ENCODE measurements at places on chromosomes 6 and 20. TPM values are rescaled to one million over a fixed set of nuclear protein-coding genes. Genes with fewer than 3 reads are reported as not detected.

DNA sequence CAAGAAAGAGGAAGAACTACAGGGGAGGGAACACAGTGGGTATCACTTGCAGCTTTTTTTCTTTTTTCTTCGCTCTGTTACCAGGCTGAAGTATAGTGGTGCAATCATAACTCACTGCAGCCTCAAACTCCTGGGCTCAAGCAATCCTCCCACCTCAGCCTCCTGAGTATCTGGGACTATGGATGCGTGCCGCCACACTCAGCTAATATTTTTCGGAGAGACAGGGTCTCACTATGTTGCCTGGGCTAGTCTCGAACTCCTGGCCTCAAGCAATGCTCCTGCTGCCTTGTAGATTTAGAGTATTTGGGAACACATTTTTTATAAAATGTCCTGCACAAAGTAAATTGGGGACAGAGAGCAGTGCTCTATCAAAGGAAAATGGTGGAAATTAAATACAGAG, 28.3 kb downstream of the PARD6B start:
- DNase-seq, result no peak

PTK7 gene
- total RNA-seq, result 4.3 TPM

- no peak for DNase-seq
These were observed 43.6 kb upstream of the PHACTR3 start for GRCh38 chr20:59560588-59561227.

LPIN3 gene
- total RNA-seq, result 1.2 TPM

- DNase-seq, result no peak
These were observed 3.1 kb downstream of the SLC23A2 start for GRCh38 chr20:4998160-4998651.

DNA sequence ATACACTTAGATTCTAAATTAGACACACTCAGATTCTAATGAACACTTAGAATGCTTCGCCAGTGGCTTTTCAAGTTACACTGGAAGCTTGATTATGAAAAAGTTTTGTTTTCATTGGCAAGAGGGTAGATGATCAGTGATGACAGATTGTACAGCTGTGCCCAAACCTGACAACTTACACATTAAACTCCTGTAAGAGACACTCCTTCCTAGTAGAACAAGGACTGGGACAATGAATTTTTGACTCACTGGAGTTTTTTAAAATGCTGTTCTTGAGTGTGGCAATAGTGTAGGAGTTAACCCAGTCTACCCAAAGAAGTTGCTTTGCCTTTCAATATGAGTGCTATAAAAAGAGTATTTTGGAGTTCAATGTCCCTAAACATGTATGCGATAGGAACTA, 140.8 kb downstream of the SLC16A10 start:
- no peak for DNase-seq

GRCh38 chr20:21534886-21535285, 21.0 kb upstream of the NKX2-2 start:
- DNase-seq, result no peak

TP53TG5 gene
- total RNA-seq, result not detected

CST2 gene
- not detected for total RNA-seq

RING1 gene
- total RNA-seq, result 44.4 TPM

LRRC73 gene
- total RNA-seq, result 0.14 TPM

- no peak for DNase-seq
These were observed 621.6 kb downstream of the KIF16B start for GRCh38 chr20:15951658-15952057.

DNA sequence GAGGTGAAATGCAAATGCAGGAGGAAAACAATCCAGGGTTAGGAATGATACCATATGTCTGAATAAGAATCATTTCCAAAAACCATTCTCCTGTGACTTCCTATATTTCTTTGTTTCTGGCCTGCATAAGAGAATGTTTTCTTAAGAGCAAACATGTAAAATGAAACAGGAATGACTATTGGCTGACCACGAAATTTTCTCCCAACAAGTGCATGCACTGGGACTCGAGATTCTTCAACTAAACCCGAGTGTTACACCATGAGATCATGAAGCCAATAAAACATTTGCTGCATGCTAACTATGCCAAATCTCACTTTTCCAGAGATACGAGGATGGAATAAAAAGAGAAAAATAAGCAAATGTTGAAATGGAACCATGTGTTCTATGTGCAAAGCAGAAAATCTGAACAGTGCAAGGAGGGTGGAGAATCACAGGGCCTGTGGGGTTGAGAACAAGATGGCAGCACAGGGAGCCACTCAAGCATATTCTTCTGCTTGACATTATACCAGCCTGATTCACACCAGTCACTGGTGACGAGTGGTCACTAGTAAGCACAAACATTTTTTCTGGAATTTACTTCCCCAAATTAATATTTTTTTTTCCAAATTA, 212.2 kb upstream of the FOXA2 start:
- DNase-seq, result no peak

GRCh38 chr6:72595812-72596211, 26.1 kb upstream of the KCNQ5 start:
- DNase-seq, result no peak

DNA sequence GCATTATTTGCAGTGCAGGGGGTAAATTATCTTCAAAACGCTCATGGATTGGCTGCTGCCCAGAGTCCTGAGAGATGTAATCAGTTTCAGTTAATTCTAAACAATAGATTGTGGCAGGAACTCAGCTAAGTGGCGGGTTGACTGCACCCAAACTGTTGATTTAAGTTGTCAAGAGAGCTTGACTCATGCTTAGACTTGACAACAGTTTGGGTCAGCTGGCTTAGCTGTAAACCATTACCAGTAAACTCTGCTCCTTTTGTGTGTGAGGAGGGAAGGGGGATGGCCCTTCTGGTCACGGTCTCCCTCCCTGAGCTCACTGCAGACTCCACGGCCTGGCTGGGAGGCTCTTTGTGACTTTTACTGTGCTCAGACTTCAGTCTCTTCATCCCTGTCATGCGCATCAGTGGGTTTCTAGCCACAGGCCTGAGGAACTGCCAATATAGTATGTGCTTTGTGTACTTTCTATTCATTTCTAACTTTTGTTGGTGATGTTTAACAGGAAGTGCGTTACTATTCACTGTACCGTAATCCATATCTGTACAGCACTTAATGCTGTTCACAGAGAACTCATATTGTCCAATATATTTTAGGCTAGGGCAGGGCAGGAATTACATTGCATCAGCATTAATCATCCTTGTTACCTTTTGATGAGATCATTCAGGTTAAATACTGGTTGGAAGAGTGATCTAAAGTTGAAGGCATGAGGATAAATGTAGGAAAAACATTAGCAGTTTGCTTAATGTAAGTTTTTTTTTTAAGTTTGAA, 488.3 kb downstream of the CDKAL1 start:
- no peak for DNase-seq

DNA sequence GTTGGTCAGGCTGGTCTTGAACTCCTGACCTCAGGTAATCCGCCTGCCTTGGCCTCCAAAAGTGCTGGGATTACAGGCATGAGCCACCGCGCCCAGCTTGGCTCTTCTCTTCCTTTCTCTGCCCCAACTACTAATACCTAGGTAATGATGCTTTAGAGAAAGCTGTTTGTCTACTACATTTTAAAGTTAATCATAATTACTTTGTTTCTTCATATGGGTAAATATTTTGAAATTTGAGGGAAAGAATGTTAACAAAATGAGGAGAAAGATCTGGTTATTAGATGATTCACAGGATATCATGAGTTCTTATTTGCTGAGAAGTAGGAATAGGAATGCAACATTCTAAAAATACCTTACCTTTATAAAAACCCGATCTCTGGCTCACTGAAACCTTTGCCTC, 18.4 kb upstream of the PTPRK start:
- DNase-seq, result no peak

DNA sequence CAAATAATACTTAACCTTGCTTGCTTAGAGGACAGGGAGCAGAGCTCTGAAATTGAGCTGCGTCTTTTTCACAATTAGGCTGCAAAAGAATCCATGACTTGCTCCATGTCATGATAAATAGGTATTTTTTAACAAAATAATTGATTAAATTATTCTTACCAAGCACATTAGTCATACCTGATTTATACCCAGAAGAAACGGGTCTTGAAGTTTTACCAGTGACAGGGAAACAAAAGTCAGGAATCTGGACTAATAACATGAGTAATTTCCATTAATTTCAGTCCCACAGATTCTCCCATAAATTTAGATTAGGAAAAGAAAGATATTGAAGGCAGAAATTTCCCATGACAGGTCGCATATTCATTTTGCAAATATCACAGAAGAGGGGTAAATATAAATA, 85.0 kb upstream of the BMP5 start:
- DNase-seq, result no peak

TRIM31 gene
- 0.09 TPM for total RNA-seq

GRCh38 chr20:56788041-56788670, 159.1 kb downstream of the TFAP2C start:
- DNase-seq, result no peak

GRCh38 chr6:156098839-156099238, 643.2 kb upstream of the NOX3 start:
- no peak for DNase-seq

- DNase-seq, result no peak
These were observed 220.2 kb downstream of the FUT9 start for GRCh38 chr6:96235927-96236326.

DNA sequence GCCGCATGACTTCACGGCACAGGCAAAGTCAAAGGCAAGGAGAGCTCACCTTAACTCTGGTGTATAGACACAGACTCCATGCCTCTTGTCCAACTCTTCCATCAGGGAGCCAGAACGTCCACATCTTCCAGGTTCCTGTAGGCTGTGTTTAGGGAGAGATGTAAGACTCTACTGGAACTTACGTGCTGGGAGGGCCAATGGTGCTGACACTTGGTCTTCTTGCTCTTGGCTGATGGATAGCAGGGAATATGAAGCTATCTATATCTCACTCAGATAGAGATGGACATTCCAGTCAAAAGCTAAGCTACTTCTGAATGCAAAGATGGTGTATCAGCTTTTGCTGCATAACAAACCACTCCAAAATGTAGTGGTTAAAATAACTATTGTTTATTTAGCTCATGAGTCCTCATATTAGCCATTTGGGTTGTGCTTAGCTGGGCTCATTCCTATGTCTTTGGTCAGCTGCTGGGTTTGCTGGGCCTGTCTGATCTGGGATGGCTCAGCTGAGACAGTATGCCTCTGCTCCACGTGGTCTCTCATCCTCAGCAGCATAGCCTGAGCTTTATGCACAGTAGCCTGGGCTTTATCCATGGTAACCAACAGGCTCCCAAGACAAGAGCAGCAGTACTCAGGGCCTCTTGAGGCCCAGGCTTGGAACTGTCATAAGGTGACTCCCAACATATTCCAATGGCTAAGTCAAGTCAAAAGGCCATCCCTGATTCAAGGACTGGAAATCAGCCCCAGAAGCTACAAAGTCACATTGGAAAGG, 111.6 kb downstream of the SNX5 start:
- DNase-seq, result no peak

- DNase-seq, result no peak
These were observed 371.9 kb upstream of the ID4 start for GRCh38 chr6:19465256-19465655.

DNA sequence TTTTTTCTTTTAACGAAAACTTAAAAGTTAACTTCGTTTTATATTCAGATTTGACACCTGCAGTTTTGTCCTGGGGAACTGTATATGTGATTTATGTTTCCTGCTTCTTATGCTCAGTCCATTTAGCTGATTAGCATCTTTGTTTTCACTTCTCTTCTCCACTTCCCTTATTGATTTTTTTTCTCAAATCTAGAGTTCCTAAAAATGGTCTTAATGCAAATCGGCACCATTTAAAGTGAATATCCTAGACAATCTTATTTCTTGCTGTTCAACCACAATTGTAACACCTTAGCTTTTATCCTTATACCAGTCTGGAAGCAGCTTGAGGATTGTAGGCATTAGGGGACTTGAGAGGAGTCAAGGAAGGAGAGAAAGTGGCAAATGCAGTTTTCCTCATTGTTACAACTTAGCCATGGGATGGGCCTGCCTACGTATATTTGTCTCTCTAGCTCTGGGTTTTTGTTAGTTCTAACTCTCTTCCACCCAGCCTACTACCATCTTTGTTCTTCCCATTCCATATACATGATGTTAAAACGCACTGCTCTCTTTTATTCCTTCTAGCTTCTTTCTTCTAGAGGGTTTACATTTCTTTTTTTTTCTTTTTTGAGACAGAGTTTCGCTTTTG, 8.5 kb downstream of the QRSL1 start:
- DNase-seq, result no peak

GCNT2 gene
- total RNA-seq, result 2.5 TPM

DNA sequence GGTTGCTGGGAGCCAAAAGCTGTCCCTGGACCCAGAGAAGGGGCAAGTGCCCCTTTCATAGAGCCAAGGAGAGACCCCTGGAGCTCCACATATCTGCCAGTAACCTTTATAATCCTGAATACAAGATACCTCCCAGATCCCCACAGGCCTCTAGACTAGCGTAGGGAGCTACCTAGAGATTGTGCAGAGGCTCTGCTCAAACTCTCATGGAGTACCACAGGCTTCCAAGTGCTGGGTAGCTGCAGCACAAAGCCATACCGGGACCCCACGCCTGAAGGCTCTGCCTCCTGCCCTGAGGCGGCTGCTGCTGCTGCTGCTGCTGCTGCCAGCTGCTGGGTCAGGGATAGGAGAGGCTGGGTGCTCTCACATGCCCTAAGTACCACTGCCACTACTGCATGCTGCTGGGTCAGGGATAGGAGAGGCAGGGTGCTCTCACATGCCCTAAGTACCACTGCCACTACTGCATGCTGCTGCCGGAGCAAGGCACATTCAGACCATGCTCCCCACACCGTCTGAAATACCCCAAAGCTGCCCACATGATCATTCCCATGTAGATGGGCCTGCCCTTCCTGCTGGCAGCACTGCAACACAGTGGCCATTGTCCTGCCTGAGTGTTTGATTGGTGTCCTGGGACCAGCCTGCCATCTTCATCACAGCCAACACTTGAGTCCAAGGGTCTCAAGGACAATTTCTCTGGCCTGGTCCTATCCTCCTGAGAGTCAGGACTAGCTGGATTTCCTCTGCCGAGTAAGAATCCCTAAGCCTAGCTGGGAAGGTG, 1434.3 kb upstream of the ADGRB3 start:
- DNase-seq, result no peak

DNA sequence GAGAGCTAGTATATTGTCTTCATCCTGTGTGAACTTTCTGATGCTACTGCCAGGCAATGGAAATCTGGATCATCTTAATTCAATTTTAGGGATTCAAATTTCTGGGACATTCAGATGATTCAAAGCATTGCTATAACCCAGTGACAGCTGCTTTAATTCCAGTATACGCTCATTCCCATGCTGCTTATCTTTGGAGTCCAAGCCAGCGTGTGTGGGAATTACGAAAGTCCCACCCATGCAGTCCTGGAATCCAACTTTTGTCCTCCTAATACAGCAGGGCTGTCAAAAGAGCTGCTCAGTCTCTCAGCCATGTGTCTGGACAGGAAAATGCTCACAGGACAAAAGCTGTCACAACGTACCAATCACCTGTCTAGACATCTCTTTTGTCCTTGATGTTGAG, 219.8 kb downstream of the LAMA2 start:
- DNase-seq, result no peak

All from activated CD4-positive, alpha-beta T cell treated with anti-CD3 and anti-CD28 coated beads, Interleukin-2, amount 10 ng/mL, durations not matched to agents 24 days and 14 days (primary cell).